Stromal cell of bone marrow (primary cell): ENCODE measurements at places on chromosomes 5 and 9.

GRCh38 chr5:15290953-15291352 lies 209.0 kb upstream of the FBXL7 start:
- no peak for DNase-seq

GRCh38 chr5:22541037-22541436 lies 312.1 kb downstream of the CDH12 start:
- no peak for DNase-seq

DNA sequence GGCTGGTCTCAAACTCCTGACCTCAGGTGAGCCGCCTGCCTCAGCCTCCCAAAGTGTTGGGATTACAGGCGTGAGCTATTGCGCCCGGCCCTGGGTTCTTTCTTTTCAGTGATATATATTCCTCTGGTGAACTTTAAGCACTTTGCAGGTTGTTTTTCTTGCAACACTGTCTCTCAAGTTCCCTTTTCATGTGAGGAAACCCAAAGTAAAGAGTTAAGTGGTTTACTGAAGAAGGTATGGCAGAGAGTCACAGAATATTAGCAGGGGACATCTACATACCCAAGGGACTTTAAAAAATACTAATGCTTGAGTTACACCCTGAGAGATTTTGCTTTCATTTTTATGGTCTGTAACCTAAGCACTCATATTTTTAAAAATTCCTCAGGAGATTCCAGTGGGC lies 6.7 kb upstream of the GAPT start:
- DNase-seq, result no peak

GRCh38 chr5:72324189-72324825 lies 4.1 kb downstream of the PTCD2 start:
- DNase-seq, result no peak

DNA sequence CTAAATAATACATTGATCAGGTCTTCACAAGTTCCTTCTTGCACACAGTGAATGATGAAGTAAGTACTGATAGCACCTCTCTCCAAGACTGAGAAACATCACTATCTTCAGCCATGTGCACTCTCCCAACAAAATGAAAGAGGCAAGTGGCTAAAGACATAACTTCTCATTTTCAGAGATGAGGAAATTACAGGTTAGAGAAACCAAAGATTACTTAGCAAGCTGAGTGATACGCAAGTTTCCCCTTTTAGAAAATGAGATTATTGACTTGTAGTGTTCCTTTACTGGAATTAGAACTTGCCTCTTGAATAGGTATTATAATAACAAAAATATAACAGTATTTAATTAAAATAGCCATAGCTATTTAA lies 21.6 kb downstream of the CEMIP2 start:
- DNase-seq, result no peak

- no peak for DNase-seq
Measured at GRCh38 chr9:124346347-124347163, 68.7 kb downstream of the PSMB7 start.

DNA sequence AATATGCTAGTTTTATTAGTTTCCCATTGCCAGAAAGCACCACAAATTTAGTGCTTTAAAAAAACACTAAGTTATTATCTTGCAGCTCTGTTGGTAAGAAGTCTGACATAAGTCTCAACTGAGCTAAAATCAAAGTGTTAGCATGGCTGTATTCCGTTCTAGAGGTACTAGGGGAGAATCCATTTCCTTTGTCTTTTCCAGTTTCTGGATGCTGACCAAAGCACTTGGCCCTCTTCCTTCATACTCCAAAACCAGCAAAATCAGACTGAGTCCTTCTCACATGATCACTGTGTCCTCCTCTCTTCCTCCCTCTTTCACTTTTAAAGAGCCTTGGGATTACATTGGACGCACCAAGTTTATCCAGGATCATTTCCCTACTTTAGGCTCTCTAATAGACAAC lies 9.5 kb downstream of the CDH18 start:
- DNase-seq, result no peak

GRCh38 chr5:53334431-53334941 lies 145.9 kb upstream of the FST start:
- DNase-seq, result peak; percentile 44
